Brain microvascular endothelial cell (primary cell): ENCODE measurements at places on chromosomes 3 and 15.

DNA sequence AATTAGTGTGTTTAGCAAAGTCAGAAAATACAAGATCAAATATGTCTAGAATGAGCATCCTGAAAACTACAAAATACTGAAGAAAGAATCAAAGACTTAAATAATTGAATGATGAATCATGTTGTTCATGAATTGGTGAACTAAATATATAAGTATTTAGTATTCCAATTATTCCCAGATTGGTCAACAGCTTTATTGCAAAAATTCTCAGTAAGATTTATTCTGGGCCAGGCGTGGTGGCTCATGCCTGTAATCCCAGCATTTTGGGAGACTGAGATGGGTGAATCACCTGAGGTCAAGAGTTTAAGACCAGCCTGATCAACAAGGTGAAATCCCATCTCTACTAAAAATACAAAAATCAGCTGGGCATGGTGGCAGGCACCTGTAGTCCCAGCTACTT is 250.0 kb upstream of the NECTIN3 start:
- DNase-seq: no peak

GRCh38 chr15:67199881-67200763 is 54.3 kb downstream of the AAGAB start:
- no peak for DNase-seq

GRCh38 chr3:178519701-178520100 is 16.5 kb upstream of the KCNMB2 start:
- no peak for DNase-seq

- DNase-seq: no peak
Observed at GRCh38 chr15:101526021-101526420, 36.5 kb upstream of the PCSK6 start.

- DNase-seq: no peak
Observed at GRCh38 chr15:41001524-41002214, 48.4 kb downstream of the CHAC1 start.
